ENCODE measurements at places on chromosomes 2 and 18.

DNA sequence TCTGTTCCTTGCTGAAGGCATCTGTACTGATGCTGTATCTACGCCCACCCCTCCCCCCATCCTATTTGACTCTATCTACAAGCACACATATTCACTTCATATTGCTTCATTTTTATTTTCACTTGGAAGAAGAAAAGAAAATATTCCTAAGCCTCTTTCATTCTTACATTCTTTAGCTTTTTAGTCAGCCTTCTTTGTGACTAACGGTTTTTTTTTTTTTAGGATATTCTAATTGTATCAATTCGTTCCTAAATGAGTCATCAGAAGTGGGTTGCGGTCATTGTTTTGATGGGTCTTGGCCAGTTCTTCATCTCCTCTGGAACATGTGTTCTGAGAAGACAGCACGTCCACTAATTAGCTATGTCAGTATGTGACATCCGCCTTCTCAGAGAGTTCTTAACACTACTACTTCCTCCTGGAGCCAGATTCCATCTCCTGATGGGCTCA is 88.7 kb downstream of the MYO1B start:
- H3K4me3 ChIP-seq: no peak overlapping the region
- peak overlapping the region; percentile 3 for H3K27ac ChIP-seq
- peaks cover 33% of the 10 kb centered on the region for H3K36me3 ChIP-seq

GRCh38 chr2:43024515-43025011 is 201.8 kb downstream of the ZFP36L2 start:
- peaks cover 1% of the 10 kb centered on the region for H3K36me3 ChIP-seq
- peak overlapping the region; percentile 93 for H3K27ac ChIP-seq
- no peaks in the 10 kb centered on the region for H3K27me3 ChIP-seq
- DNase-seq: peak; percentile 49

DNA sequence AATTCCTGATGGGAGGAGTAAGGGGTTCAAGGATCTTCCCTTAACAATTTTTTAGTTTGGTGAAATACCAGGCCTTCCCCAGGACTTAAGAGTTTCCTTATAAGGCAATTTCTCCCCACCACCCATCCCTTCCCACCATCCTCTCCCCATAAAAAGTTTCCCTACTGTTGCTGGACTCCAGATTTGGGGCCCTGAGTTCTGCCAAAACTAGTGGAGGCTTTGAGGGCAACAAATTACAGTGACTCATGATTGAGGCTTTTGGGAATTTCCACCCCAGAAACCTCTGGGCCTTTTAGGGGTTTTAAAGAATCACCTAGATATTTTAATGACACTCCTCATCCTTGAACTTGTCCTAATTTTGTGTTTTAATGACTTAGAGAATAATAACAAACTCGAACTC is 14.3 kb upstream of the EN1 start:
- peaks cover 79% of the 10 kb centered on the region for H3K27me3 ChIP-seq
- peaks cover 1% of the 10 kb centered on the region for H3K4me1 ChIP-seq
- no peak overlapping the region for H3K27ac ChIP-seq
- no peak overlapping the region for H3K4me3 ChIP-seq
- H3K36me3 ChIP-seq: no peaks in the 10 kb centered on the region

- no peak overlapping the region for H3K27ac ChIP-seq
- no peak for DNase-seq
- no peak overlapping the region for H3K4me3 ChIP-seq
- peaks cover 3% of the 10 kb centered on the region for H3K36me3 ChIP-seq
- peaks cover 5% of the 10 kb centered on the region for H3K4me1 ChIP-seq
Measured at GRCh38 chr2:232236200-232236599, 142.4 kb upstream of the ALPP start.

DNA sequence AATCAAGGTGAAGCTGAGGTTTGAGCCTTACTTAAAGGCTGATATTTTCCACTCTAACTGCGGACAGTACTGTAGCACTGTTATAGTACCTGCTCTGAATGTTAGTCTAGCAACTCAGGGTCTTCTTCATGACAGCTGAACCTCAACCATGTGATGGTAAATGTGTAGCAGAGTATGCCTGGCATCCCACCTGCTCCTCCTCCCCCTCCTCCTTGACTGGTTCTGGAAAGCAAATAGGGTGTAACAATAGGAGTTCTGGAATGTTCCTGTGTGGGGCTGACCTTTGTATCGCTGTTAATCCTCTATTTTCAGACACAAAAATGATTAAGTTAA is 447 bp upstream of the CCL20 start:
- no peak overlapping the region for H3K4me3 ChIP-seq
- H3K27ac ChIP-seq: no peak overlapping the region
- H3K27me3 ChIP-seq: no peaks in the 10 kb centered on the region
- DNase-seq: no peak

DNA sequence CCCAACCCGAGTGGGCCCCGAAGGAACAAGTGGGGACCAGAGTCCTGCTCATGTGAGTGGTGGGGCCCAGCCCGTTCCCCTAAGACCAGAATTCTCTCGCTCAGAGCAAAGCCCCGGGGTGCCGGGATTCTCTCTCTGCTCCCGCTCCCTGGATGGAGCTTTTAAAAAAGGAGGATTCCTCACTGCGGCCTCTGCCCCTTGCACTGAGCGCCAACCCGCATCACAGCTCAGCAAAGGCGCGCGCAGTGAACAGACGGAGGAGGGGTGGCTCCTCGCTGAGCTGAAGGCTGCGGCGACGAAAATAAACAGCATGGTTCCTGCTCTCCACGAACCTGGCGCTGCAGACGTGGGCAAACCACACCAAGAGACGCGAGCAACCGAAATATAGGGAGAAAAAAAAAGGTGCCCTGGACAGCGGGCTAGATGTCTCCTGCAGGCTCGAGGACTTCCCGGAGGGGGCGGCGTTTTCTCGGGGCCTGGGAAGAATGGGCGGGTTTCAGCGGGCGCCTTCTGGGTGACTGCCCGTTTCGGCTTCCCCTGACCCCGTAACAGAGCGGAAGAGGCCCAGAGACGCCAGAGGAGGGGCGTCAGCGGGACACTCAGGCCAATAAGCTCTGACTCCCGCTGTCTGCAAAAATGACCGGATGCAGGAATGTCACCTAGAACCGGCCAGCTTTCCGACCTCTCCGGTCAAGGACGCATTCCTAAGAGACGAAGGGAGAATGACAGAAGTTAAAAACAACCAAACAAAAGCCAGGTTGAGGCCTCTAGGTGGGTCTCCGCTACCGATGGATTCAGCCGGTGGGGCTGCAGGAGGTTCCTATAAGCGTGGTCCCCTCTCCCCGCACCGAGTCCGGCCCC is 819 bp upstream of the KLF11 start:
- peaks cover 57% of the 10 kb centered on the region for H3K27me3 ChIP-seq
- H3K27ac ChIP-seq: peak overlapping the region; percentile 91
- H3K4me1 ChIP-seq: peaks cover 2% of the 10 kb centered on the region

DNA sequence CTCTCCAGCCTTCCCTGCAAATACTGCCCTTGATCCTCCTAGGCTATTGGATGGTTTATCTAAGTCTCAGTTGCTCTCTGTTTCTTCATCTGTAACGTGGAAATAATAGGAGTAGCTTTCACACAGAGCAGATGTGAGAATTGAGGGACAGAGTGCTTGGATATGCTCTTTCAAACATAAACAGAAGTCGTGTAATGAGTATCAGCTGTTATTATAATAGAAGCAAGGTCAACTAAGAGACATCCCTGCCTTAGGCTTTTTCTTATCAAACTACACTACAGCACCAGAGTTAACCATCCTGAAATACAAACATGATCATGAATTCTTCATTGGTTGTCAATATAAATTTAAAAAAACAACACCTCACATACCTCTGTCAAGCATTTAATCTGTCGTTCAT is 138.2 kb downstream of the DOK6 start:
- H3K27me3 ChIP-seq: no peaks in the 10 kb centered on the region
- peaks cover 1% of the 10 kb centered on the region for H3K4me1 ChIP-seq
- no peak for DNase-seq
- no peak overlapping the region for H3K4me3 ChIP-seq
- H3K36me3 ChIP-seq: no peaks in the 10 kb centered on the region

- H3K27ac ChIP-seq: no peak overlapping the region
Measured at GRCh38 chr2:128416806-128417205, 98.1 kb upstream of the HS6ST1 start.

- DNase-seq: no peak
- H3K4me3 ChIP-seq: no peak overlapping the region
- no peaks in the 10 kb centered on the region for H3K36me3 ChIP-seq
- no peaks in the 10 kb centered on the region for H3K27me3 ChIP-seq
- no peaks in the 10 kb centered on the region for H3K4me1 ChIP-seq
Measured at GRCh38 chr2:241126771-241127202, 22.5 kb downstream of the PASK start.

DNA sequence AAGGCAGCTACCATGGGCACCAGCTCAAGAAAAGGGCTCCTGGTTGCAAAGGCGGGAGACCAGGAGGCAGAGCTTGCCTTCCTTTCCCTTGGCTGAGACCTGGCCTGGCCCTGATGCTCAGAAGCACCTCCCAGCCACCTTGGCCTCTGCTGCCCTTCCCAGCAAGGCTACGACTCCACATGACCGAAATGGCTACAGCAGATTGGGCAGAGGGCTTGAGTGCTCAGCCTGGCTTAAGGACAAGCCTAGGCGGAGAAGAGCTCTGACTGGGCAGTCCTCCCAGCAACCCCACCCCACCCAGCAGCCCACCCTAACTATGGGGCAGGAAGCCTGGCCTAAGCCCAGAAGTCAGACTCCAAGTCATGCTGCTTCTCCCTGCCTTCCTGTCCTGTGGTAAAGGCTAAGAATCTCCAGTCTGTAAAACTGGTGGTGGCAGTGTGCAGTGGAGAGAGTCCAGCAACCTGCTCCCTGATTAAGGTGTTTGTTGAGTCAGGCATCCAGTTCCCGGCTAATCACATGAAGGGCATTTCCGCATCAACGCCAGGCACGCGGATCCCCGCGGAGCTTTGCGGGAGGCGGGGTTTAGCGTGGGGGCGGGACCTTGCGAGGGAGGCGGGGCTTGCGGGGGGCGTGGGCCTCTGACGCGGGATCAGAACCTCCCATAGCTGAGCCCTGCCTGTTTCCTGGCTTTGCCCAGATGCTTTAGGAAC is 256.0 kb downstream of the BCL11A start:
- H3K27ac ChIP-seq: no peak overlapping the region
- H3K27me3 ChIP-seq: no peaks in the 10 kb centered on the region
- peaks cover 15% of the 10 kb centered on the region for H3K4me1 ChIP-seq
- DNase-seq: no peak
- peaks cover 2% of the 10 kb centered on the region for H3K36me3 ChIP-seq
- no peak overlapping the region for H3K4me3 ChIP-seq

DNA sequence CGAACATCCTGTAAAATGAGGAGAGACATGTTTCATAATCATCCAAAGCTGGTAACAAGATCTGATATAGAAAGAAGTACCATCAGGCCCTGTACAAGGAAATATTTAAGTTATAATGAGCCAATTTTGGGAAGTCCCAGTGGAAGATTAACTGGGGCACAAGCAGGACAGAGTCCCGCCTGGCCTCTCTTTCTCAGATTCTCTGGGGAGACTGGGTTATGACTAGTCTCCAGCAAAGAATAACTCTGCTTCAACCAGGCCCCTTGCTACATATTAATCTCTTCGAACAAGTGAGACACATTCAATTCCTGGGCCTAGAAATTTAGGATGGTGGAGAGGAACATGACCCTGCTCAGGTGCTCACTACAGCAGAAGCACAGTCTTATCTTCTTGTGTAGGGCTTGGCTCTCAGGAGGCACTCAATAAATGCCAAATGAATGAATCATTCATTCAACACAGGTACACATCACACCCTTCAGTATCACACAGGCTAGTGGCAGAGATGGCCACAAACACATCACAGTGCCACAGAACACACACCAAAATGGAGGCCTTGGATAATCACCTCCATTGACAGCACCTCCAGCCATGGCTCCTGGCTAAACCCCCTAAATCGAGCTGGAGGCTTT is 46.4 kb upstream of the RNF152 start:
- no peak overlapping the region for H3K4me3 ChIP-seq
- no peak for DNase-seq
- no peak overlapping the region for H3K27ac ChIP-seq
- H3K27me3 ChIP-seq: no peaks in the 10 kb centered on the region
- peaks cover 8% of the 10 kb centered on the region for H3K4me1 ChIP-seq
- no peaks in the 10 kb centered on the region for H3K36me3 ChIP-seq

GRCh38 chr18:6624271-6624660 is 105.2 kb upstream of the ARHGAP28 start:
- no peak for DNase-seq
- H3K27me3 ChIP-seq: peaks cover 3% of the 10 kb centered on the region
- no peak overlapping the region for H3K4me3 ChIP-seq
- H3K27ac ChIP-seq: no peak overlapping the region
- peaks cover 11% of the 10 kb centered on the region for H3K4me1 ChIP-seq

- no peaks in the 10 kb centered on the region for H3K27me3 ChIP-seq
- peak overlapping the region; percentile 89 for H3K4me3 ChIP-seq
- peak overlapping the region; percentile 56 for H3K27ac ChIP-seq
- H3K36me3 ChIP-seq: peaks cover 4% of the 10 kb centered on the region
- DNase-seq: no peak
Measured at GRCh38 chr2:9208875-9209274, 2.3 kb downstream of the ASAP2 start.

DNA sequence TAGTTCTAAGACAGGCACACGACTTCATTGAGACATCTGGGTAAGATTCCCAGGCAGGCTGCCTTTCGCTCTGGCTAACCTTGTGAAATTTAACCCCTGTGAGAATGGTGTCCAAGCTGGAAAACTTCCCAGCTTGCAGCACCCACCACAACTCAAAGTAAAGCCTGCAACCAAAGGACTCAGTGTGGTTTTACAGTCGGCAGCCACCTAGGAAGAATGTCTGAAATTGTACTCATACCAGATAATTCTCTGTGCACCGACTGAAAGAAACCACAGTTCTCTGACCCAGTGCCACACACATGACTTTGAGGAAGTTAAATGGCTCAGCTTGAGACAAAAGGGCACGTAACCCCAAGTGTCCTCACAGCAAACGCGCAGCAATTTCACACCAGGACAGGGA is 125.7 kb downstream of the RBMS1 start:
- no peak overlapping the region for H3K4me3 ChIP-seq
- no peak overlapping the region for H3K27ac ChIP-seq
- no peaks in the 10 kb centered on the region for H3K36me3 ChIP-seq
- peaks cover 53% of the 10 kb centered on the region for H3K4me1 ChIP-seq
- no peaks in the 10 kb centered on the region for H3K27me3 ChIP-seq
- no peak for DNase-seq

- peaks cover 29% of the 10 kb centered on the region for H3K27me3 ChIP-seq
- H3K36me3 ChIP-seq: no peaks in the 10 kb centered on the region
- no peak overlapping the region for H3K4me3 ChIP-seq
- no peak overlapping the region for H3K27ac ChIP-seq
- no peaks in the 10 kb centered on the region for H3K4me1 ChIP-seq
Measured at GRCh38 chr2:75606761-75607399, 39.7 kb upstream of the MRPL19 start.

- H3K4me1 ChIP-seq: peaks cover 1% of the 10 kb centered on the region
- no peak overlapping the region for H3K27ac ChIP-seq
- no peaks in the 10 kb centered on the region for H3K36me3 ChIP-seq
- peaks cover 31% of the 10 kb centered on the region for H3K27me3 ChIP-seq
- no peak overlapping the region for H3K4me3 ChIP-seq
Measured at GRCh38 chr2:70469435-70469834, 84.2 kb downstream of the TGFA start.

- H3K4me1 ChIP-seq: peaks cover 2% of the 10 kb centered on the region
- H3K27me3 ChIP-seq: no peaks in the 10 kb centered on the region
- H3K27ac ChIP-seq: no peak overlapping the region
Measured at GRCh38 chr2:128465246-128466170, 146.8 kb upstream of the HS6ST1 start.

Measured in progenitor cell of endocrine pancreas (in vitro differentiated cells).